ENCODE measurements at places on chromosomes 11 and 22.

- no peak for DNase-seq
Observed at GRCh38 chr11:71917646-71918140, 10.7 kb downstream of the XNDC1N start.

- no peak for DNase-seq
Observed at GRCh38 chr11:63770763-63771162, 2.2 kb upstream of the ZFTA start.

GRCh38 chr22:46659791-46660186 lies 39.6 kb downstream of the GRAMD4 start:
- no peak for DNase-seq

- DNase-seq, result no peak
Observed at GRCh38 chr11:19966441-19966840, 193.8 kb downstream of the DBX1 start.

DNA sequence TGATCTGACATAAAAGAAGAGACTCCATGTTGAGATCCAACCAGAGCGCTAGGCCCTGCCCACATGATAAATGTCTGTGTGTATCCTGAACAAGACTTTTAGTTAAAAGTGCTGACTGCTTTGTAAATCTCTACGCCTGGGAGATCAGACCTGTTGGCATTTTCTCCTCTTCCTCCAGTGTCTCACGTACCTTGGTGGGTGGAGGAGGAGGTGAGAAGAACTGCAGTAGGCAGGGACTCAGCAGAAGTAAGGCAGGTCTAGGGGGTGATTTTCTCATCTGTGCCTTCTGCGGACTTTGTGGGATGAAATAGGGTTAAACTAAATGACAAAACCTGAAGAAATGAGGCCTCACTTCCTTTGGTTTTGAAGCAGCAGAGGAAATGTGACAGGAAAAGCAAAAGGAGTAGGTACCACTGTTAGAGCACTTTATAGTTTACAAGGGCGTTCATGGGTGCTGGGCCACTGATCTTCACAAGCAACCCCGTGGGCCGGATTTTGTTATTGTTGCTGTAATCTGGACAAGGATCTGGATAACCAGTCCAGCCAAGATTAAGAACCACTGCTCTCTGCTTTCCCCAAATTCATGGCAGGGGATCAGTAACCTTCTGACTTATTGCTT lies 36.7 kb upstream of the PLET1 start:
- no peak for DNase-seq

DNA sequence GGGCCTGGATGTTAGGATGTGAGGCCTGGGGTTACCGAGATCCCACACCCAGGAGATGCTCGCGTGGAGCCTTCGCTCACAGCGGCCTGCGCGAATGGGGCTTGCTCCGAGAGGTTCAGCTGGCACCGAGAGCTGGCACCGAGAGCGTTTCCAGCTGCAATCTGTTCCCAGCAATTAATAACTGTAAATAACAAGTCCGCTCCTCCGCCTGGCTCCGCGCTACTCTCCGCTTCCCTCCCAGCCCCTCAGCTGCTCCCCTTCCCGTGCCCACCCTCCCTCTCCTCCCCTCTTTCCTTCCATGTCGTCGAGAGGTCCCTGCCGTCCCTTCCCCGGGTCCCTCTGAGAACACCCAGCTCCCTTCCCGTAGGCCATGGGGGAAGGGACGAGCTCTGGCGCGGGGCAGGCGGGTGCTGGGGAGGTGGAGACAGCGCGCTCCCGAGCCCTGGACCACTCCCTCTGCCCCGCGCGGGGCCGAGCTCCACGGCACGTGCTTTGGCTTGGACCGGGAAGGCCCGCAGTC lies 110.8 kb downstream of the WNT7B start:
- no peak for DNase-seq

- no peak for DNase-seq
Observed at GRCh38 chr11:105000167-105000566, 22.8 kb downstream of the CASP5 start.

DNA sequence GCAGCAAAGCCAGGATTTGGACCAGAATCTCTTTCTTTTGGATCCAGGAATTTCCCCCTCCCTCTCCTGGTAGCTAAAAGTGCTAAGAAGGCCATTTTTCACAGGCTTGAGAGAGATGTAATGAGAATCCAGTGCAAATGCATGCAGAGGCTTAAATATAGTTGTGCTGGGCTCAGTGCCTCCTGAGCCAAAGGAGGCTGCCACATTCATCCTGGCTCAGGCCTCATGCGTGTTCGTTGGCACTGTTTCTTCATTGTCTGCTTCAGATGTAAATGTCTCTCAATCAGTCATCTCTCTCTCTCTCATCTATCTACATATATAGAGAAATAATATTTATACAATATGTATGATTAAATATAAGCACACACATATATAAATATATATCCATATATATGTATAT lies 83.6 kb downstream of the INSC start:
- no peak for DNase-seq

DNA sequence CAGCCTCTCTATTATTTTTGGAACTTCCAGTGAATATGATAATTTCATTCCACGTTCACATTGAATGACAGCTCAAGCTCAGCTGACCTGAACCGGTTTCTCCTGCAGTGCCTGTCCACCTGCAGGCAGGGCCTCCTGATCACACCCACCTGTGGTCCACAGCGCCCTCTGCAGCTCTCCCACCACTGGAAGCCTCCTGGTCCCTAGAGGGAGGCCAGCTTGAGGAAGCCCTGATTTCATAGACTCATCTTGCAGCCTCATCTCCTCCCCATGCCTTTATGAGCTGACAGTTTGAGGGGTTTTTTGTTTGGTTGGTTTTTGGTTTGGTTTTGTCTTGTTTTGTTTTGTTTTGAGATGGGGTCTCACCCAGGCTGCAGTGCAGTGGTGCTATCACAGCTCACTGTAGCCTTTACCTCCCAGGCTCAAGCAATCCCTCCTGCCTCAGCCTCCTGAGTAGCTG lies 29.9 kb upstream of the MALAT1 start:
- DNase-seq, result peak; percentile 93

GRCh38 chr11:114134870-114135269 lies 75.4 kb downstream of the ZBTB16 start:
- DNase-seq, result no peak

Data from prostate gland (tissue), 2 donors.